ENCODE measurements at places on chromosomes 2 and 18.

DNA sequence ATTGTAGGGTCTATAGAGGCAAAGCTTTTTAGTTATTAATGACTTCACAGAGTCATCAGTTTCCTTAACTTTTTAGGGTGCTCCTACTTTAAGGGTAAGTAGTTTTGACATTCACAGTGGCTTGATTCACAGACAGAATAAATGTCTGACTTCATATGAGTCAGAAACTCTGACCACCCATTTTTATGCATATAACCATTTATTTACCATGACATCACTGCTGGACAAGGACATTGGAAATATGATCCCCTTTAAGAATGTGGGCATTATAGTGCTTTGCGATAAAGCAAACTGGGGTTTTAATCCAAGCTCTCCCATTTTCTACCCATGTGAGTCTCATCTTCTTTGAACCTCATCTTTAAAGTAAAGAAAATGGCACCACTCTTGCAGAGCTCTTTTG, 162.0 kb upstream of the MC4R start:
- DNase-seq = no peak

GRCh38 chr18:44107187-44107586, 573.5 kb upstream of the SETBP1 start:
- no peak for DNase-seq

- no peak for DNase-seq
These were observed 29.4 kb downstream of the SIX3 start for GRCh38 chr2:44970846-44971450.

- no peak for DNase-seq
These were observed 1673.5 kb upstream of the CELF4 start for GRCh38 chr18:39238981-39239660.

GRCh38 chr18:32875625-32876024, 102.8 kb upstream of the KLHL14 start:
- no peak for DNase-seq

- no peak for DNase-seq
These were observed 300.8 kb upstream of the MEX3C start for GRCh38 chr18:51498085-51498855.

- no peak for DNase-seq
These were observed 74.7 kb upstream of the KCNJ3 start for GRCh38 chr2:154623819-154624218.

DNA sequence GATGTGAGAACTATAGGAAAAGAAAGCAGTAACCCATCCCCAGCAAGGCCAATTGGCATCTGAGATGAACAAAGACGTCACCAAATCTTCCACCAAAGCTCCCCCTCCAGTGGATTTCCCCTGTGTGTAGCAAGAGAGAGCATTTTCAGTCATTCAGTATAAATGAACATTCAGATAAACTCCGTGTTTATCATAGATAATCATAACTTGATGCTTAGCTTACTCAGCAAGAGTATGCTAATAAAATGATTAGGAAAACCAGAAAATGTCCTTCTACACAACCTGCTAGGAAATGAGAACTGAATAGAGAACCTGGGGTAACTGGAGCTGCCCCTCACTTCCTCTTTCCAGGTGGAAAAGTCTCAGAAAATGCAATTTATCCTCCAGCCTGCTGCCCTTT, 198.0 kb upstream of the CCDC150 start:
- DNase-seq = no peak

GRCh38 chr18:12858991-12859390, 25.0 kb downstream of the PTPN2 start:
- DNase-seq = no peak

- DNase-seq = no peak
These were observed 716 bp downstream of the MMADHC start for GRCh38 chr2:149586898-149587219.

DNA sequence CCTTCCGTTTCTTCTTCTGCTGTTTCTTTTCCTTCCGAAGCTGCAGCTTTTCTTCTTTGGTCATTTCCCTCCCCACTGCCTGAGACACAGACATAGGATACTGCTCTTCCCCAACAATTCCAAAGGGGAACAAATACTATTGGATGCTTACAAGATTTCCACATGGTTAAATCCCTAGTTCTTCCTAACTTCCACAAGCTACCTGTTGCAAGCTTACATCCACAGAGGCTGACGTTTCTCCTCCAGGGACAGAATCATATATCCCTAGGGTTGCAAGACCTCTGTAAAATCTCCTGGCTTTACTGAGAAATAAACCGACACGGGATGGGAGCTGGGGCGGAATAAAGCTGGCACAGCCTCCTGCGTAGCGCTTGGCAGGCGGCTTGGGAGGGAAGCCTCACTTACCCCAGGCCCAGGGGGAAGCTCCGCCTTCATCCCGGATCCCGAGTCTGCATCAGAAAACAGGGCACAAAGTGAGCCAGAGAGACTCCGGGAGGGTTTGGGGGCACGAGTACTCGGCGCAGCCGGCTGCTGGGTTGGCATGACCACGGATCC, 590 bp downstream of the EIF2B4 start:
- no peak for DNase-seq

DNA sequence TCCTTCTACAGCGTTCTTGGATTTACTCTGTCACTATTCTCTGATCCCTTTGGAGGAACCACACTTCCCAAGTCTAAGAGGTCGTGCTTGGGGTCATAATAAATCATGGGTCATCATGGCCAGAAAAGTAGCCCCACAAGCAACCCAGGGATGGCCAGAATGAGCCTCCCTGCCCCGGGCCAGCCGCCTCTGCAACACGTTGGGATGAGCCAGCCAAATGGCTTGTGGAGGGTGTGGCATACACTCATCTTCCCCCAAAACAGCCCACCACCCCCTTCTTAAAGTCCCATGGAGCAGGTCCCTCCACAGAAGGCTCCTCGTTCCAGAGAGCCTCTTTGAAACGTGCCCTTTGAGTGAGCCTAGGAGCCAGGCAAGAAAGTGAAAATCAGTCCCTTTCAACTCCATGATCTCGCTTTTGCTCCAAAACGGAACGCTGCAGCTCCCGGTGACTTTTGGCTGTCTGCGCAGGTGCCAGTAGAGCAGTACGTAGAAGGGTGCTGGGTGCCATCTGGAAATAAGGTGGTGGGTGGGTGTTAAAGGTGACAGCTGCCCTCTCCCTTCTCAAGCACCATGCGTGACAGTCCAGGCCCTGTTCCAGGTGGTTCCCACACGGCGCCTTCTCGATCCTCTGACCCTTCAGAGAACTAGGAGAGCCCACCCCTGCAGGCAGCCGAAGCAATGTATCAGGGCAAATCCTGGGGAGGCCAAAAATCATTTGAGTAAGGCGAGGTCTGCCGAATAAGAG, 48.5 kb upstream of the FOSL2 start:
- no peak for DNase-seq

GRCh38 chr2:74843899-74844298, 10.0 kb downstream of the HK2 start:
- DNase-seq = peak; percentile 46

DNA sequence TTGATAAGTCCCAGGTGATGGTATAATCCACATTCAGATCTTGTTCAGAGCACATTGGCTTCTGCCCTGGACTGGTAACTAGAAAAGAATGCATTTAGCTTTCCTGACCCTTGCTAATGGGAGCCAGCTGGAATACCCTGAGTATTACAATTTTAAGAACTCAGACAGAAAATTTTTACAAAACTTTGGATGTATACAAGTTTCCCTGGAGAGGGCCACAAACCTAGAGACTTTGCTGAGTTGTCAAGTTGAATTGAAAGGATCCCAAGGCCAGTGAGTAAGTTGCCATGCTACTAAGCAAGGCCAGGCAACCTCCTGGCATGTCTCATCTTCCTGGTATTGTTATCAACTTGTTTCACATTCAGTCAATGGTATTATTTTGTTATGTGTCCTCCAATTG, 20.0 kb upstream of the NABP1 start:
- DNase-seq = no peak

- no peak for DNase-seq
These were observed 7.1 kb downstream of the C2orf92 start for GRCh38 chr2:97676620-97677019.

DNA sequence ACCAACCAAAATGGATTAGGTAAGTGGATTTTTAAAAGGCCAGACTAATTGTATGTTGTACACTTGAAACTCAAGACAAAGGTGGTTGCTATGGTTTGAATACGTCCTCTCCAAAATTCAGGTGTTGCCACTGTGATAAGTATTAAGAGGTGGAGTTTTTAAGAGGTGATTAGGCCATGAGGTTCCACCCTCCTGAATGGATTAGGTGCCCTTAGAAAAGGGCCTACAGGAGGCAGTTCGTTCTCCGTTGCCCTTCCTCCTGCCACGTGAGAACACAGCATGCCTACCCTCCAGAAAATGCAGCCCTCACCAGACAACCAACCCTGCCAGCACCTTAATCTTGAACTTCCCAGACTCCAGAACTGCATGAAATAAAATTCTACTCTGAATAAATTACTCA, 51.2 kb downstream of the CHMP3 start:
- no peak for DNase-seq

GRCh38 chr2:64056021-64056420, 36.8 kb upstream of the VPS54 start:
- no peak for DNase-seq

DNA sequence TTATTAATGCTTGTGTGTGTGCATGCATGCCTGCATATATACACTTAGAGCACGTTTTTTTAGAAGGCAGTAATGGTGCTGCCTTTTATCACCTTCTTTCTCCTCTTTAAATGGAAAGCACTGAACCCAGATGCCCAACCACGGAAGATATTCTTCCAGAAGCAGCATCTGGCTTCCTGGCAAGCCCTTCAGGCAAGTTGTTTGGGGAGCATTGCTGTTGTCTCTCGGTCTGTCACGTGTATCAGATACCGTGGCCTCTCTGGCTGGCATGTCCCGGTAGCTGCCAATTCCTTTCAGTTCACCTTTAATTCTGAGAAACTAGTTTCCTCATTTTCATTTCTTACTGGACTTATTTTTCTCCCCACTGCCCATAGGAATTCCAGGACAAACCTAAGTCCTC, 587.8 kb downstream of the ARHGAP15 start:
- no peak for DNase-seq

- no peak for DNase-seq
These were observed 163.6 kb upstream of the SIX2 start for GRCh38 chr2:45172760-45173392.

DNA sequence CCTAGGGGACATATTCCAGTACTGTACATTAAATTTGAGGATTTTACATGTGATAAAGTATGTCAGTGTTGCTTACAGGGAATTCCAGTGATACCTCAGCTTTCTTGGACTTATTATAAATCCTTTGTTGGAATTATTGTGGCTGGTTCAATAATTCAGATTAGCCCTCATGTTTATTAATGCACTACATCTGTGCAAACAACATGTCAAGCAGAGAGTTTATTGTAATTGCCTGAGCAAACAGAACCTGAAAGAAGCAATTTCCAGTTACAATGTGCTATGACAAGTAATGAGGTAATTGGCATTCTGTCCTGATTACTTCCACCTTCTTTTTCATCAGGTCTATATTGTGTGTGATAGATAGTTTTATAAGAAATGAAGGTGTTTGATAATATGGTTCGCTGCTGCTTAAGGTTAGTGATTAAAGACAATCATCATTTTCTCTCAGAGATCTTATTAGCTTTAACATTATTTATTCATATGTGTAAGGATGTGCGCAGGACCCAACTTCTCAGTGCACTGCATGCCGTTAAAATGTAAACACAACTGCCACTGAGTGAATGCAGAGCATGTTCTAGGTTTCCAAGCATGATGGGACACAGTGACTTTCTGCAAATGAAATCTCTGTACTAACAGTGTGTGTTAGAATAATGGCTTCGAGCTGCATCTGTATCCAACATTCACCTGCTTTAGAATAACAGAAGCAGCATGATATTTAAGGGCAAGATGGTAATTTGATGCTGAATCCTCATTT, 973.7 kb upstream of the POU3F3 start:
- DNase-seq = no peak

DNA sequence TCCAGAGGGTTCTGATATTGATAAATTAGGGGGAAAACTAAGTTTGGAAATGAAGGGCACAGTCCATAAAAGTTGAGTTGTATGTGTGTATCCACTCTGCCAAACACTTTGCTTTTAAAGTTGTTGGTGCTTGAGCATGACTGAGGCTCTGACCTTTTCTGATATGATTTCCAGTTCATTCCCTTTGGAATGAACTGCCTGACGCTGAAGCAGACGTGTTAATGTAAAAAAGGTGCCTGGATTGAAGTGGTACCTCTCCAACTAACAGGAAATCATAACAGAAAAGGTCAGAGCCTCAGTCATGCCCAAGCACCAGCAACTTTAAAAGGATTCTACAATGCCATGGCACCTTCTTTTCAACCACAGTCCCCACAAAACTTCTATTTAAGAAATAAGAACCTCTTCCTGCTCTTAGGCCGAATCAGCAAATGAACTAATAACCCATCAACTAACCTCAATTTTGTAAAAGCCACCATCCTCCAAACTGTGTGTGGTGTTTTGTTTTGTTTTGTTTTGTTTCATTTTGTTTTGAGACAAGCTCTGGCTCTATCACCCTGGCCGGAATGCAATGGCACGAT, 52.6 kb downstream of the MEMO1 start:
- DNase-seq = no peak

DNA sequence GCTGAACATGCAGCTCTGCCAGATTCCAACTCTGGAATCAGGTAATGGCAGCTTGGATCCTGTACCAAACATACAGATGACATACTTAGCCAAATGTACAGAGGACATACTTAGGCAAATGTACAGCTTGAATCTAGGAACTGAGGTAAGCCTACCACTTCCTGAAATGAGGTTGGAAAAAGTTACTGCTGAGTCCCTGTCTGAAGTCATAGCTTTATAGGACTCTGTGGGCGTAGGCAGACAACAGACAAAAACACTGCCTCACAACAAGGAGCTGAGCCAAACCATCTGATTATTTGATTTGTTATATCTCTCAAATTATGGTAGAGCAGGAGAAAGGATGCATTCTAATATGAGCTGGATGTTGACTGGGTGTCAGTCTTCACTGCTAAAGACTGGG, 290.2 kb upstream of the TCF4 start:
- no peak for DNase-seq

- no peak for DNase-seq
These were observed 25.8 kb downstream of the CASP10 start for GRCh38 chr2:201208563-201209252.

- DNase-seq = no peak
These were observed 128.8 kb downstream of the MREG start for GRCh38 chr2:215884451-215885087.

All from smooth muscle cell of the brain vasculature (primary cell).